ENCODE measurements at places on chromosomes 7 and 10.
A peak's percentile ranks its signal among the peaks of the same experiment; 100 is the strongest.

- DNase-seq: peak; percentile 60
These were observed 44.2 kb downstream of the JMJD1C start for GRCh38 chr10:63421591-63421990.

DNA sequence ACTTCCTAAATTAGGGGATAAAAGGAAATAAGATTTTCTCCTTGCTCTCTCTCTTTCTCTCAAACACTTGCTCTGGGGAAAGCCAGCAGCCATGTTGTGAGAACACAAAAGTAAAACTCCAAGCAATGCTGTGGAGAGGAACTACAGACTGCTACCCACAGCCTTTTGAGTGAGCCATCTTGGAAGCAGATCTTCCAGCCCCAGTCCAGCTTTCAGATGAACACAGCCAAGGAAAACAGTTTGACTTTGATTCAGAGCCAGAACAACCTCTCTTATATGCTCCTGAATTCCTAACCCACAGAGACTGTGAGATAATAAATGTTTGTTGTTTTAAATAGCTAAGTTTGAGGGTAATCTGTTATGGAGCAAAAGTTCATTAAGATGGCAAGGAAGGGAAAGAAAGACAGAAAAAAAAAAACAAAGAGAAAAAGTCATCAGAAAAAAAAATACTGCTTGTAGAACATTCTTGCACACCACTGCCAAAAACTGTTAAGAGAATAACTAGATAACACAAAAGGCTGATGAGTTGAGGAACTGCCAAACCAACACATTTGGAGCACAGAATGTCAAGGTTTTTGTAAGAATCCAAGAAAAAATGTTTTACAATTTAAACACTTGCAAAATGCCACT is 20.9 kb upstream of the PRKAR2B start:
- DNase-seq: no peak

DNA sequence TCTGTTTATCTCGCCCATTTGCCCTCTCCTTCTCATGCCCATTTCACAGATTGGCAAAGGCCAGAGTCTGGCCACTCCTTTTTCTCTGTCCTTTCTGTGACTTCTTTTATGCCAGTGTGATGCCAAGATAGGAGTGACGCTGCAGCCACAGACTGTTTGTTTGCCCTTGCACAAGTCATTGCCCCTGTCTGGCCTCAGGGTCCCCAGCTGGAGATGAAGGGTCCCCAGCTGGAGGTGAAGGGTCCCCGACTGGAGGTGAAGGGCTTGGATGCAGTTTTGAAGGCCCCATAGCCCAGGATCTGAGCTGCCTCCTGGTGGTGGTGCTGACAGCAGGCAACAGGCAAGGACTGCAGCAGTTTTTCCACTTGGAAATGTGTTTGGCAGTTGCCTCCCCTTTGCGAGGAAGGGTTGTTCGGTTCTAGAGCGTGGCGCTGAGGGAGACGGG is 50.8 kb upstream of the SLC29A3 start:
- no peak for DNase-seq

GRCh38 chr7:74074770-74075169 is 8.8 kb upstream of the LIMK1 start:
- no peak for DNase-seq

DNA sequence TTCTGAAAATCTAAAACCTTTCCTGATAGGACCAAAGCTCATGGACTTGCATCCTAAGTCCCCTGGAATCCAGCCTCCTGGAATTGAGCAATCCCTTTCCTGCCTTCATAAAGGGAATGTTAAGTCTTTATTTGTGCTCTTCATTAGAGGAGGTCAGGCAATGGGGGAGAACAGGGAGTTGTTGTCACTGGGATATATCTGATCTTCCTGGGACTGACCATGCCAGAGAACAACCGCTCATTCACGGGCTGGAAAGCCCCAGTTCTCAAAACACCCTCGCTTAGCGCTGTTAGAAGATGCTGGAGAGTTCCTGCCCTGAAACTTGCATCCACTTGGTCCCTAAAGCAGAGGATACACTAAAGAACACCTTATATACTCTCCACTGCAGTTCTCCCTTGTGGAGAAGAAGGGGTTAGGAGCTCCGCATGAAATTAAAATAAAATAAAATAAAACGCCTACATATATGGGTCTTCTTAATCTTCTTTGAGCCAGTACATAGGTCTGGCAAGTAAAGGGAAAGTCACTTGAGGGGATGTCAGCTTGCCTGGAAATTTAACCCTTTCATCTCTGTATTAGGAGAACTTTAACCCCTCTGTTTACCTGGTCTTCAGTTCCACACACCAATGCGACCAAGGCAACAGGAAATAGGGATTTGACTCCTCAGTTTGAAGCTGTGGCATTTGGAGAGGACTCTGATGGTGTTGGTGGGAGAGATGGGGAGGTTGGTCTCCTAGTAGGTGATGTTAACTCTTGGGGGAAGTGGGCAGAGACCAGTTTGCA is 1.2 kb downstream of the SORCS1 start:
- DNase-seq: no peak

DNA sequence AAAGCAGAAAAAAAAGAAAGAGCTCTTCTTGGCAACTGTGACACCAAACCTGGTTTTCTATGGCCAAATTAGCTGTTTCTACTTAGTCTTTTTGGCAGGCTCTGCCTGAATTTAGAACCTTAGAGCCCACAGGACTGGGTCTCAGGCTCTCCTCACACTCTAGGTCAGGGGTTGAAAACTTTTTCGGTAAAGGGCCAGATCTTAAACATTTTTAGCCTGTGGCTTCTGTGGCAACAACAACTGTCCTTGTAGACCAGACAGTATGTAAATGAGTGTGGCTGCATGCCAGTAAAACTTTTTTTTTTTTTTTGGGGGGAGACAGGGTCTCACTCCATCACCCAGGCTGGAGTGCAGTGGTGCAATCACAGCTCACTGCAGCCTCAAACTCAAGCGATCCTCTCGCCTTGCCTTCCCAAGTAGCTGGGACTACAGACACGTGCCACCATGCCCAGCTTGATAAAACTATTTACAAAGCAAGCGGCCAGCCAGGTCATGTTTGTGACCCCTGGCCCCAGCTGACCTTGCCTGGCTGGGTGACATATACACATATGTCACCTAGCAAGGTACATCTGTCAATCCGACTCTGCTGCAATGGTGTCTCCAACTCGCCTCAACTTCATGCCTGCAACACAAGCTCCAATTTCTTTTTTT is 17.4 kb downstream of the KPNA7 start:
- no peak for DNase-seq

DNA sequence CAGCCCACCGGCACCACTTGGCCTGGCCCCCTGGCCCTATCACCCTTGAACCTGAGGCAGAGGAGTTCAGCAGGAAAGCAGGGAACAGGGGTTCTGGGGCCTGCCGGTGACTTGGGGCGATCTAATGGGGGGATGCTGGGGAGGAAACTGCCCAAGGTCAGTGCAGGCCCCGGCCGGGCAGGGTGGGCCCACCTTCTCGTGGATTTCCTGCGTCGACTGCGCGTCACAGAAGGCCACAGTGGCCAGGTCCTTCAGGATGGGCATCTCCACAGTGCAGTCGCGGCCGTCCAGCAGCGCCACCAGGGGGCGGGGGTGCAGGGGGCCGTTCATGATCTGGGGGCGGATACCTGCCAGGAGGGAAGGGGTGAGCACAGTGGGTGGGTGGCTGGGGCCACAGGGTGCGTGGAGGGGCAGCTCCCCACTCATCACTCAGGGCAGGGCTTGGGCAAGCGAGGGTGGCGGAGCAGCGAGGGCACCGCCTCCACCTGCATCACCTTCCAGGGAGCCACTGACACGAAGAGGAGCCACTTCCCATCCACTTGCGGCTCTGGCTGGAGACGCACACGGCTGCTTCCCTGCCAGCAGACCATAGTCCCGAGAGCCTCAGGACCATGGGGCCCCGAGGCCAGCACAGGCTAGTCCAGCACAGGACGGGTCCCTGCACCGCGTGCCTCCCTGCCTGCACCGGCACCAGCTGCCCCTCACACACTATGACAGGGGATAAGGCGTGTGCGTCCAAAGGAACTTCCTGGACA is 61.4 kb downstream of the ZRANB1 start:
- no peak for DNase-seq

- DNase-seq: no peak
These were observed 129.3 kb upstream of the PHYHIPL start for GRCh38 chr10:59047180-59047579.

DNA sequence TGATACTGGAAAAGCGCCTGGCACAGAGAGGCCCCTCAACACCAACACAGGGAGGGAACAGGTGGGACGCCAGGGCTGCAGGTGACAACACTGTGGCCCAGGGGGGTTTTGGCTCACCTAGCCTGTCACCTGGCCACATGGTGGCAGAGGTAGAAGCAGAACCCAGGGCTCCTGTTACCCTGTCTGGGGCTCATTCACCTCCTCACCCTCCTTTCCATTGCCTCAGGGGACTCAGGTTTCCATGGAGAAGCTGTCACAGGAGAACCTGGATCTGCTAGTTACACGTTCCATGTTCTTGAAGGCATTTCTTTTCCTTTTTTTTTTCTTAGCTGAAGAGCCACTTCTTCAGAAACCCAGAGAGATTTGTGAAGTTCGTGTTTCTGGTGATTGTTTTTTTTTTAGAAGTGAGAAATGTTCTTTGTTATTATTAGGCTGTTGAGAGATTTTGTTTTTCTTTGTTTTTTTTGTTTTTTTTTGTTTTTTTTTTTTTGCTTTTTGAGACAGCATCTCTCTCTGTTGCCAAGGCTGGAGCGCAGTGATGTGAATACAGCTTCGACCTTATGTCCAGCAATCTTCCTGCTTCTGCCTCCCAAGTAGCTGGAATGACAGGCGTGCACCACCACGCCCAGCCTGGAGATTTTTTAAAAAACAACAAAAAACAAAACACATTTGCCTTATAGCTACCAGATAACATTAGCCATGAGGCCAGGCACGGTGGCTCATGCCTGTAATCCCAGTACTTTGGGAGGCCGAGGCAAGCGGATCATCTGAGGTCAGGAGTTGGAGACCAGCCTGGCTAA is 16.0 kb downstream of the DENND2A start:
- no peak for DNase-seq

GRCh38 chr7:2605608-2606538 is 25.9 kb upstream of the TTYH3 start:
- no peak for DNase-seq

DNA sequence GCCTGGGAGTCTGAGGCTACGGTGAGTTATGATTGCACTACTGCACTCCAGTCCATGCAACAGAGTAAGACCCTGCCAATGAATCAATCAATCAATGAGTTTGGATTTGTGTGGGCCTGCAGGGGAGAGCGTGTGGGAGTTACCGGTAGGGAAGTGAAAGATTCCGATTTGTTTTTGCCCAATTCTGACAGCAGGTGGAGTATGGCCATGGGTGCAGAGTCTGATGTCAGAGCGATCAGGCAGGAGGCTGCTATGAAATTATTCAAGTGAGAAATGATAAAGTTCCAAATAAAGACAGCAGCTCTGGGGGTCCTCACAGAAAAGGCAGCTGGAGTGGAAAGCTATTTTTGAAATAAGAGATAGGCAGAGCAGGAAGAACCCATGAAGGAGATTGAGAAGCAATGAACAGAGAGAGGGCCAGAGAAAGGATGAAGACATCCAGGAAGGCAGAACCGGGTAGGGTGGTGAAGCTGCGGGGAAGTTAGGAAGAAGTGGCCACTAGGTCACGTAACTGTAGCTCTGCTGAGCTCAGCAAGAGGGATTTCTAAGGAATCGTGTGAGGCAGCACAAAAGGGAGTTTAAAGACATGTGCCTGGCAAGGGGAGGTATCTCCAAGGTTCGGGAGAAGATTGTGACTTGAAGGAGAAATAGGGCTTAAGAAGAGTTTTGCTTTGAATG is 93.7 kb upstream of the NMT2 start:
- DNase-seq: no peak

- DNase-seq: no peak
These were observed 132.4 kb downstream of the TSPAN12 start for GRCh38 chr7:120725376-120726039.

DNA sequence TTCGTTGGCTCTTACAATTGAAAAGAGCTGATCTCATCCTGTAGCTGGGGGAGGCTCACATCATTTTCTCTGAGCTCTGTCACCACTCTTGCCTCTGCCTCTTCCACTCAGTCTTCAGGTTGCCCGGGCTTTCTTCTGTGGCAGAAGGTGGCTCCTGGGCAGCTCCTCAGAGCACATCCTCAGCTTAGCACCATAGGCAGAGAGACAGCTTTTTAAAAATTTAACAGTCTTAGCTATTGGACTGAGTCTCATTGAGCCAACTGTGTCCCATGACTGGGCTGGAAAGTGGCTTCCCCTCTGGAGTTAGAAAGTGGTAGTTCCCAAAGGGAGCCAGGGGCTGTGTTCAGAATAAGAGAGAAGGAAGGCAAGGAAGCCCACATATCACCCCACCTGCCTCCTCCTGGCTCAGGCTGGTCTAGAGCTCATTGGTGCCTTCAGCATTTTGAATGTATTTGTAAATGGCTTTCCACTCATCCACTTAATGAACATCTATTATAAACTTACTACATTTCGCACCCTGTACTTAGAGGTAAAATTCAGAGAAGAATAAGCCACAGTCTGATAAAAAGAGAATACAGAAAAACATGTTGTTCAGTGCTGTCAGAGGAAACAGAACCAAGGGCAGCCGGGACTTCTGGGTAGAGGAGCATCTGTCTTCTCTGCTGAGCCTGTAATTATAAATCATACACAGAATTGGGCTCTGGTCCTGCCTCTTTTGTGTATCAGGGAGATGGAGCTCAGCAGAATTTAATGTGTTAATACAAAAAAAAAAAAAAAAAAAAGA is 119.3 kb downstream of the WDFY4 start:
- no peak for DNase-seq

DNA sequence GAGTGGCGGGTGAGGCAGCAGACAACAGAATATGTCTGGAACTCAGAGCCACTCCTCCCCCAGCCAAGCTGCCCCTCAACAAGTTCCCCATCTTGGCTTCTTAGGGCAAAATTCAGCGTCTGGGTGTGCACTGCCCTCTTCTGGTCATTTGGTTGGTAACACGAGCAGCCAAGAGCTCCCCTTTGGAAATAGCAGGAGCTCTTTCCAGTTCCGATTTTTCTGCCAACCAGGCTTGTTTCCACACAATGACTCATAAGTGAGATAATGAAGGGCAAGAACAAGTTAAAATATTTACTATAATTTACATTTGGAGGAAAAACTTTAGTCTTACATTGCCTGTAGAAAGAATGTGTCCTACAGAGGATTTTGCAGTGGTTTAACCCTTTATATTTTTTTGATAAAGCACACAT is 70.5 kb downstream of the ADCYAP1R1 start:
- peak; percentile 22 for DNase-seq

- no peak for DNase-seq
These were observed 20.9 kb downstream of the RGS10 start for GRCh38 chr10:119521443-119522204.

DNA sequence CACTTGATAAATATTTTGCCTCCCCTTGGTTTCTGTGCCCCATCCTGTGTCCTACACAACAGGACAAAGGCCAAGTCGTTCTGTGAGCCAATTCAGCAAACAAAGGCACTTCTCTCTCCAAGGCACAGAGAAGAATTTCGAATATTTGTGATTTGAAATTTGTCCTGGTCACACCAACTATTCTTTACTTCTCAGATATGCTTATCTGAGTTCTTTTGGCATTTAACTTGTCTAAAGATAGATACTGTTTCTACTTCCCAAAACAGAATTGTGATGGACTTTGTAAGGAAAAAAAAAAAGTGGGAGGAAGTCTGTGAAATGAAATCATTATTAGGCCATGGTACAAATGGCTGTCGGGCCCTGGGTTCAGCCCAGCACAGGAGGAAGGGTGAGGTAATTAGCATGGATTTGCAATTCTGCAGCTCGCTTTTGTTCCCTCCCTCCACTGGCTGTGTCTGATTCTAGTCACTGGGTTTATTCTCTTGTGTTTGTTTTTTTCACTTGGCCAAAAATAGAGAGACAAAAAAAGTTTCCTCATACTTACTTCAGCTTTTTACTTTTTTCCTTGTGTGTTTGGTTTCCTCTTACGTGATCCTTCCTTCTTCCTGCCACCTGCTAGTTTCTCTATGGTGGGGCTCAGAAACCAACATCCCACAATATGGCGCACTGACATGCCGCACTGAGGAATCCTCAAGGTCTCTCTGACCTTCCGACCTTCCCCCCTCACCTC is 108.2 kb upstream of the MKLN1 start:
- DNase-seq: no peak

All from SIG-M5 (cell line).